Inflammatory macrophage treated with lipopolysaccharide for 1 hour (primary cell): ENCODE measurements at places on chromosomes 6 and 20.

- DNase-seq = no peak
These were observed 208.4 kb upstream of the CNR1 start for GRCh38 chr6:88374553-88374952.

DNA sequence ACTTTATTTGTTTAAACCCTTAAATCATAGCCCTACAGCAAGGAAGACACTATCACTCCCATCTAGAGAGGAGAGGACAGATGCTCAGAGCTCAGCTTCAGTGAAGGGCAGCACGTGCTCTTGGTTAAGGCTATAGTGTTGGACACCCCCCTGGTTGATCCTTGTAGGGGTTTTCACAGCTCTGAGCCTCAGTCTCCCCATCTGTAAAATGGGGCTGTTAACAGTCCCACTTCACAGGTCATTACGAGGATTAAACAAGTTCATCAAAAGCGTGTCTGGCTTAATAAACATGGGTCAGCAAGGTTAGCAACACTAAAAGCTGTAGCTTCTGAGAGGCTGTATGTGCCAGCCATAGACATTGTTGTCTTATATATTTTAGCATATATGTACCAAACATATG lies 82.4 kb downstream of the NFATC2 start:
- DNase-seq = no peak

DNA sequence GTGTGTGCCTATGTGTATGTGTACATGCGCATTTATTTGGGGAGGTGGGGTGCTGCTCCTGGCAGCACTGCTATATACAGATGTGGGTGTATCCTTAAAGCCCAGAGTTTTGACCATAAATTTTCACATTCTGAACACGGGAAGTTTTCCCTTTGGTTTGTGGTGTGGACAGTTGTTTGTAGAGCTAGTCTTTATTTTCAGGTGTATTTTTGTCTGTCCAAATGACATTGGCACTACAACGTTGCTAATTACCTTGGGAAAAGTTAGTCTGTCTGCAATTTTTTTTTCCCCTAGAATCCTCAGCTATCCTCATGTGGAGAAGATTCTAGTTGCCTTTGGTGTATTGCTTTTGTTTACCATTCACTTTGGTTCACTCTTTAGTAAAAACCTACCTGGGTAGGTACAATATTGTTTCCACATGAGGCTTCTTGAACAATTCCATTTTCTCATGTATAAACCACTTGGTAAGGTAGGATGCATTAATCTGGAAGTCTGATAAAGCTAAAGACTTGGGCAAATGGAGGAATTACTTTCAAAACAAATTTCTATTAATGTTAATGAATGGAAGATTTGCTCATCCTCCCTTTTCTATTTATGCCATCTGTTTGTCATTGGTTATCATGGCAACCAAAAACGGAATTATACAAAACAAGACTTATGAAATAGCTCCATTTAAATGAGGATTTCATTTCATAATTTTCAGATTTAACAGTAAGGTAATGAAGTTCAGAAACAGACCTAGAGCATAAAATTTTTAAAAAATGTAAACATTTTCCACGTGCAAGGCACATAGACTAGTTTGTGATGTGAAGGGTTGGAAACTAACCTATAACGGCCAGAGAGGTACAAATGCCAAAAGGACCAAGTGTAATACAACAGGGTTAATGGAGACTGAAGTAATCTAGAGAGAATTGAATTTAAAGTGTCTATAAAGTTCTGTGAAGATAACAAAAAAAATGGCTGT lies 3.9 kb downstream of the CCN2 start:
- DNase-seq = no peak

DNA sequence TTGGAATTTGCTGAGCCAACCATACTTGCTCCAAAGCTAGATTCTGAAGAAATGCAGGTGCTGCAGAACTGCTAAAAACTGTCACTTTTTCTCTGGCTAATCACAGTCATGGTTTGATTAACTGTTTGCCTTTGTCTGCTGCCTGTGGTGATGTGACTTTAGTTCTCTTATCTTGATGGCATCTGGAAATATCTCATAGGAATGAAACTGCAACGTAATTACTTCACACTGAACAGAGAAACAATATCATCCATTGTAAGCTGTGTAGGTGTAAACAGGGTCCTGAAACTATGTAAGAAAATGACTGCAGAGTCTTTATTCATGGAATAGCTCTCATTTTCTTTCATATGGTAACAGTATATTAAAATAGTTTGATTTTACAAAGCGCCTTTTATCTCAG lies 721.9 kb upstream of the HS3ST5 start:
- DNase-seq = no peak

GRCh38 chr20:5364136-5364821 lies 47.5 kb upstream of the PROKR2 start:
- DNase-seq = no peak

DNA sequence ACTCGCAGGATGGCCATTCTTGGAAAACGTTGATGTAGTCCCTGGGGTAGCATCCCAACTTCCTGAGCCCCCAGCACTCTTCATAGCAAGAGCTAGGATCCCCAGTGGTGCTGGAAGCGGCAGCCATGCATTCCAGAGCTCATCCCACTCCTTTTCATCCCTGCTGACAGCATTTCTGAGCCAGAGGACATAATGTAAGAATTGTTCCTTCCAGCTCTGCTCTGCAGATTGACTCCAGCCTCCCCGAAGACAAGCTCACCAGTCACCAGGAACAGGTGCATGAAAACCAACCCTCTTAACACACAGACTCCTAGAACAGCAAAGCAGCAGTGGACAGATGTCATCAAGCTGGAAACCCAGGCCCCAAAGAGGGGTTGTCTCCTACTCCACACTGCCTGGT lies 3.8 kb downstream of the SLC13A3 start:
- no peak for DNase-seq

GRCh38 chr20:24699321-24700165 lies 230.1 kb downstream of the SYNDIG1 start:
- no peak for DNase-seq
